CD4-positive, alpha-beta T cell treated with Interleukin-1 beta for 1 hour (primary cell): ENCODE measurements at places on chromosomes 16 and 17.

GRCh38 chr16:65457084-65457483 lies 335.2 kb upstream of the CDH11 start:
- DNase-seq: no peak

- DNase-seq: peak; percentile 81
These were observed 617 bp downstream of the PAFAH1B1 start for GRCh38 chr17:2593821-2594721.

GRCh38 chr17:72268431-72268830 lies 147.6 kb downstream of the SOX9 start:
- DNase-seq: no peak

GRCh38 chr16:65494609-65495008 lies 372.7 kb upstream of the CDH11 start:
- no peak for DNase-seq

GRCh38 chr17:78026381-78026780 lies 67.9 kb downstream of the TNRC6C start:
- DNase-seq: no peak

- no peak for DNase-seq
These were observed 4.9 kb upstream of the RUSF1 start for GRCh38 chr16:31513126-31513525.

DNA sequence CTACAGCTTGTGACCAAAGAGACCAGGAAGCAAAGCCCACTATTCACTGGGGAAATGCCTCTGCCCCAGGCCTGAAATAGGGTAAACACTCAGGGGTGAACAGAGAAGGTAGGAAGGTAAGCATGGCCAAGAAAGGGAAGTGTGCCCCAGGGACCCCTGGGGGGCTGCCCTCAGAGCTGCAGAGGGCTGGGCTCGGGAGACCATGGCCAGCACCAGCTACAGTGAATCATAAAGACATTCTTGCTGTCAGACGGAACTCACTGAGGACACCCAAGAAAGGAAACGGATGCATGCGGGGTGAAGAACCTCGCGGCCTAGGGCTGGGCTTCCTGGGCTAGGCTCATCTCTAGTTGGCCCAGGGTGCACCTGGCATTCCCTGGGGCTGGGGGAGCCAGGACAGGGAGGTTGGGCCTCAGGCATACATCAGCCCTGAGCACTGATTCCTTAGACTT lies 9.6 kb downstream of the HIC1 start:
- no peak for DNase-seq

GRCh38 chr17:42387661-42388380 lies 421 bp downstream of the STAT3 start:
- DNase-seq: peak; percentile 21

DNA sequence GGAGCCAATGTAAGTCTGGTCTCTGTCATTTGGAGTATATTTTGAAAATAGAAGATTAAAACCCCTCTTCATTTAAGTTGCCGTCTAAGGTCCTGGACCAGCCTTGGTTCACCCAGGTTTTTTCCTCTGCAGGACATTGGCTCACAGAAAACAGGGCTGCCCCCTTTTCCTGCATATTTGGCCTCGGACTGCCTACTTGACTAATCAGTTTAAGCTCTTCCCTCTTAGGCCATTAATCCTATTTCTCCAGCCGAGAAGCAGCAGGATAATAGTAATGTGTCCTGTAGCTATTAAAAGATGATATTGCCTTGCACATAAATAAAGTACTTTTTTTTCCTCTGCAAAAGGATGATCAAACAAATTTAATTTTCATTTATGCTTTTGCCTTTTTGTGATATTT lies 52.1 kb downstream of the PRKCA start:
- DNase-seq: no peak

- DNase-seq: peak; percentile 55
These were observed 918 bp upstream of the NLRC3 start for GRCh38 chr16:3578121-3578520.

GRCh38 chr17:1957037-1957436 lies 68.1 kb downstream of the RTN4RL1 start:
- DNase-seq: no peak

DNA sequence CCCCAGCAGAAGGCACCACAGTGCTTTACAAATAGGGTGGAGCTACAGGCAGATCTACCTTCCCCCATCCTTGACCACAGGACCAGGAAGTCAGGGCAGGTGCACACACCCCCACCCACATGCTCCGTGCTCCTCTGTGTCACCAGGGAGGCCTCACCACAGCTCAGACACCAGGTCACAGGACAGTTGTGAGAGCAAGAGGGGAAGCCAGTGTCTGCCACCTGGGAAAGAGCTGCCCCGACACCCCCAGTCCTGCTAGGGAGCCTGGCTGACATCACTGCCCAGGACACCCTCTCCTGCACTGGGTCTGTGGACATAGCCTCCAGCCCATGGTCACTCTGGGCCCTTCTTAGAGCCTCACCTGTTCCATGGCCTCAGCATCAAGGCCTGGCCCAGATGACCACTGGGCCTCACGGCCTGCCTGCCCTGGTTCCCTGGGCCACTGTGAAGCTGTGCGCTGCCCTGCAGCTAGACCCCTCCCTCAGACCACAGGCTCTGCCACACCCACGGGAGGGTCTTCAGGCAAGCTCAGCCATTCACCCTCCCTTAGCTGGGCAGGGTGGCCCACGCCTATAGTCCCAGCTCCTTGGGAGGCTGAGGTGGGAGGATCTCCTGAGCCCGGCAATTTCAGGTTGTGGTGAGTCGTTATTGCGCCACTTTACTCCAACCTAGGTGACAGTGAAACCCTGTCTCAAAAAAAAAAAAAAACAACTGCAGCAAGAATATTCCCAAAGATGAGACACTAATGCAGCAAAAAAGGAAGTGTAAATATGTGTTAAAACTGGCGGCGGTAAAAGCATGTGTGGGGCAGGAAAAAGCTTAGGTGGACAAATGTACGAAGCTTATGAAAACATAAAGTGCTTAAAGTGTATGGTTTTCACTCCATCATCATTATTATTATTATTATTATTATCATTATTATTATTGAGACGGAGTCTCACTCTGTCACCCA lies 14.2 kb downstream of the POLR3K start:
- peak; percentile 67 for DNase-seq

DNA sequence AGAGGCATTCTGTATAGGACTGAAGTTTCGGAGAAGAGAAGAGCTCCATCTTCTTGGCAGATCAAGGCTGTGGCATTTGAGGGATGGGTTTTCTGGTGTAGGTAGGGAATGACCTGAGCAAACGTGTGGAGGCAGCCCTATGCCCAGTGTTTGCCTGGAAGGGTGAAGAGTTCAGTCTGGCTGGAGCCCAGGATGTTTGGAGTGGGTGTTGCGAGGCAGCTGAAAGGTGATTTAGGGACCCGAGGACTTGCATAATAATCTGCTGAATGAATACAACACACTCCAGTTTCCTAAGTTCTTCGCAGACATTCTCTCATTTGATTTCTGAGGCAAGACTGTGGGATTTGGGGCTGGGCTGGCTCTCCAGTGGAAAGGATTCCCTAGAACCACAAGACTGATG lies 186.2 kb downstream of the CYLD start:
- DNase-seq: no peak

- DNase-seq: no peak
These were observed 25.5 kb downstream of the ACSF3 start for GRCh38 chr16:89119166-89119621.

DNA sequence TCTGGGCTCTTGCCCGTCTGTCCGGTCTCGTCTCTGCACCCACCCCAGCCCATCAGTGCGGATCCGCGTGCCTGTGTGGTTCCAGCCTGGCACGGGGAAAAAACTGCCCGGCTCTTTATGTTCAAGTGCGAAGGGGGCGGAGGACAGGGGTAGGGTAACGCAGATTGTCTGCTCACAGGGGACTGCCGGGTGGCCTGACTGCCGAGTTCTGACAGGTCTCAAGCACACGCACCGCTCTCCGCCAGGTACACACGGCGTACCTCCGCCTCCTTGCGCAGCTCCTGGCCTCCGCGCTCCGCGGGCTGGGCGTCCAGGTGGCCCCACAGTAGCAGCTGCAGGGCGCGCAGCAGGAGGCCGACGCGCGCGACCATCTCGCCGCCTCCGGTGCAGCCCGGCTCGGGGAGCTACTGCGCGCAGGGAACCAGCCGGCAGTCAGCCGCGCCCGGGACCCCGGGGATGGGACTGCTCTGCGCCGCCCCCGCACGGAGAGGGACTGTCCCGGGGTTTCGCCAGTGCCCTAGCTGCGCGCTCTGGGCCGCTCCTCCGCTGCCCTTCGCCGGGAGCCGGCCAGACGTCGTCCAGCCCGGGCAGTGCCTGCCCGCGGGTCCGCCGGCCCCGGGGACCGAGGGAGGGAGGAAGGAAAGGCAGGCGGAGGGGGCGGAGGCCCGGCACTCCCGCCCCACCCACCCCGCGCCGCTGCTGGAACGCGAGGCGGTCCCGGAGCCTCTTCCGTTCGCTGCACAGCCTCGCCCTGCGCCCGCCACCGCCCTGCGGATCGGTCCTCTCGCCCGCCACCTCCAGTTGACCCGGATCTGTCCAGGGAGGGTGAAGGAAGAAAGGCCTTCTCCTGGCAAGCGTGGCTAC lies at the start of gene MMP28:
Gene MMP28, minus strand, starts transcription at position 635 of the 864 bp plus-strand sequence. Its CDS starts 264 bp downstream, at position 371.
- peak; percentile 9 for DNase-seq

DNA sequence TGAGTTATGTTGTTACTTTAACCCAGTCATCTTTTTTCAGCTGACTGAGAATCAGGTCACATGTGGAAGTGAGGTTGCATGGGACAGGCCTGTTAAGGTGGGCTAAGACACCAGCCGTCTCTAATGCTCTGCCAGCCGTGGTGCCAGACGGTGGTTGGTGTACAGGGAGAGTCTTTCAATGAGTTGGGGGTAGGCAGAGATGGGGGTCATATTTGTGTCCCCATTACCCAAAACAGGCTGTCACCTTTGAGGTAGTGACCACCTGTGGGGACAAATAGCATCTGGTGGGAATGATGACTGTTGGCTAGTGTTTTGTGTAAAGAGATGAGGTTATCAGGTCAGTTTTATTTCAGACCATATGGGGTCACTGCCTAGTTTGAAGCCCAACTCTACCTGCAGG lies 1.8 kb downstream of the RPL38 start:
- no peak for DNase-seq

DNA sequence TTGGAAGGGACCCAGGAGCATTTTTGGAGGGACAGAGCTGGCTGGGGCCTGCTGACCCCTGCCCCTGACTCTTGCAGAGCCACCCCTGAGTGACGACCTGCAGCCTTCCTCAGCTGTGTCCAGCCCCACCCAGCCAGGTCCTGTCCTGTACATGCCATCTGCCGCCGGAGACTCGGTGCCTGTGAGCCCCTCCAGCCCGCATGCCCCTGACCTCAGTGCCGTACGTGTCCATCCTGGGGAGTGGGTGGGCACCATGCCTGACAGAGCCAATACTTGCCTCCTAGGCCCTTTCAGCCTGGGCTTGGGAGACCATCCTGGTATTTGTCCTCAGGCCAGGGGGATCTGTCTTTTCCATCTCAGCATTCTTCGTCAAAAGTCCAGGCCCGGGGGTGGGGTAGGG lies 27.5 kb downstream of the UNC13D start:
- DNase-seq: no peak

DNA sequence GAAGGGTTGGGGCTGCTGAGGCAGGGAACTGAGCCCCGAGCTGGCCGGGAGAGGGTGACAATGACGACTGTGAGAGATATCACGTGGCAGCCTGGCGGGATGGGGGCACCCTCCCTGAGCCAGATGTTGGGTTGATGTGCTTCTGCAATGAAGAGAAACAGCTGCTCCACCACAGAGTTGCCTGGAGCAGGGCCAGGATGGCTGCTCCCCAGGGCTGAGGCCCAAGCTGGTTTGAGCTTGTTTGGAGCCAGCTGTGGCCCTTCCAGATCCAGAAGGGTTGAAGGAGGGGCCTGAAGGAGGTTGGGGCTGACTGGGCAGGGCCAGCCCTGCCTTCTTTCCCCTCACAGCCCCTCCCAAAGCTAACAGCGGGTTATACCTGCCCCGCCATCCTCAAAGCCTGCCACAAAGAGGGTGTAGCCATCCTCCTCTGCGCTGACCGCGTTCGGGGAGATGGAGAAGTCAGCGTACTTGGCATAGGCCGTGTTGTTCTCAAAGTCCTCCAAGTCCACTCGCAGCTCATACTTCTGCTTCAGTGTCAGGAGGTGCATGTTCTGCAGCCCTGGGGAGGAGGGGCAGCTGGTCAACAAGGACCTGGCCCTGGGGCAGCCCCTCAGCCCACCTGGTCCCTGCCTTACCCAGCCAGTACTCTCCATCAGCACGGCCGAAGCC lies 2.1 kb downstream of the MFAP4 start:
- peak; percentile 35 for DNase-seq

- no peak for DNase-seq
These were observed 20.1 kb downstream of the WFDC1 start for GRCh38 chr16:84314814-84315213.

DNA sequence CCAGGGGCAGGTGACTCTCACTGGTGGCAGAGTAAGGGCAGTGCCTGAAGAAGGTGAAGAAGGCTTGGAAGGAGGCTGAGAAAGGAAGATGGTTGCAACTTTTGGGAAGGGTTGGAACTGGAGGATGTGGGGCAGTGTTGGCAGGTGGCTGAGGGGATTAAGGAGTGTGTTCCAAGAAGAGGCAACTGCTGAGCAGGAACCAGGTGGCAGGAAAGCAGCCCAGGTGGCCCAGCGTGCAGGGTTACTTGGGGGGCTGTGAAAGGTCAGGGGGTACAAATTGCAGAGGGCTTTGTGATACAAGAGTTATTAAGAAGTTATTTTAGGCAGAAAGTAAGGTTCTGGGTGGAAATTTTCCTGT lies 28.6 kb downstream of the WSCD1 start:
- no peak for DNase-seq

GRCh38 chr16:191831-192230 lies 11.6 kb downstream of the HBQ1 start:
- DNase-seq: no peak

- no peak for DNase-seq
These were observed 4.9 kb upstream of the CIAO3 start for GRCh38 chr16:745739-746138.

GRCh38 chr17:58991718-58992331 lies 114.9 kb downstream of the TRIM37 start:
- no peak for DNase-seq

DNA sequence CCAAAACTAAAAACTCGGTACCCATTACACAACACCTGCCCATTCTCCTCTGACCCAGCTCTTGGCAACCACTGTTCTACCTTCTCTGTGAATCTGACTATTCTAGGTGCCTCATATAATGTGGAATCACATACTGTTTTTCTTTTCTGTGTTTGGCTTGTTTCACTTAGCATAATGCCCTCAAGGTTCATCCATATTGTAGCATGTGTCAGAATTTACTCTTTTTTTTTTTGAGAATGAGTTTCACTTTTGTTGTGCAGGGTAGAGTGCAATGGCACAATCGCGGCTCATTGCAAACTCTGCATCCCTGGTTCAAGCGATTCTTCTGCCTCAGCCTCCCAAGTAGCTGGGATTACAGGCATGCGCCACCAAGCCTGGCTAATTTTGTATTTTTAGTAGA lies 59.5 kb upstream of the RBL2 start:
- no peak for DNase-seq

GRCh38 chr17:80604670-80605010 lies 60.0 kb downstream of the RPTOR start:
- no peak for DNase-seq

DNA sequence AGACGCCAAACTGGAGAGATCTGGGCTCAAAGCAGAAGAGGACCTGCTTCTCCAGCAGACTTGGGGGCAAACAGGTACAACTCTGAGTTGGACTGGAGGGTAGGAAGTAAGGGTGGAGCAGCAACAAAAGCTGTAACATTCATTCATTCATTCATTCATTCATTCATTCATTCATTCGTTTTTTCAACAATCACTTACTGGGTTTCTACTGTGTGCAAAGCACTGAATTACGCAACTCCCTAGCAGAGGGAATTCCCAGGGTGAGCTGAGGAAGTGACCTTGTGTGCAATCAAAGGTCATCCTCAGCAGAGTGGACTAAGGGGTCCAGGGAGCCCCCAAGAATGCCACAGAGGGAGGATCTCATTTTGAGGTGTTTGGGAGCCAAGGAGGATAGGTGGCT lies 231.1 kb upstream of the SDK2 start:
- DNase-seq: no peak
